ENCODE measurements at places on chromosomes 1 and 21.

DNA sequence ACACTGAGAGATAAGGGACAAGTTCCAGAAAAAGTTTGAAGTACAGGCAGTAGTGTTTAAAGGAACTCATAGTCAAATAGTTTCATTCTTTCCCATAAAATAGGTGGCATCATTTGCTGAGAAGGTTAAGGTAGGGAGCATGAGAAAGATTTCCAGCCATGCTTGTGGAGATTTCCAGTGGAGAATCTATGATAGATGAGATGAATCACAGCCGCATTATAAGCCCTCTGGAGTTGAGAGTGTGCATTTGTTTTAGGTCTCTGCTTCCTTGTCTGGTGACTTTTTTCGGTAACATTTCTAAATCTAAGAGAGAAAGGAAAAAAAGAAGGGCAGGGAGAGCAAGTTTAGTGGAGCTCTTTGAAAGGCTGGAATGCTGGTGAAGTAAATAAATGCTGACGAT is 108.7 kb downstream of the DISP1 start:
- no peak for DNase-seq

GRCh38 chr1:221598122-221598521 is 143.8 kb downstream of the DUSP10 start:
- DNase-seq = no peak

DNA sequence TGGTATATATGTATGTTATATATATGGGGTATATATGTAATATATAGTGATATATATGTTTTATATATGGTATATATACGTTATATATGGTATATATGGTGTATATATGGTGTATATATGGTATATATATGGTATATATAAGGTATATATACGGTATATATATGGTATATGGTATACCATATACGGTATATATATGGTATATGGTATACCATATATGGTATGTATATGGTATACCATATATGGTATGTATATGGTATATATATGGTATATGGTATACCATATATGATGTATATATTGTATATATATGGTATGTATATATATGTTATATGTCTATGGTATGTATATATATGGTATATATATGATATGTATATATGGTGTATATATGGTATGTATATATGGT is 447.7 kb upstream of the USP24 start:
- DNase-seq = no peak

GRCh38 chr1:39720094-39720999 is 18.3 kb upstream of the PPIE start:
- DNase-seq = no peak

DNA sequence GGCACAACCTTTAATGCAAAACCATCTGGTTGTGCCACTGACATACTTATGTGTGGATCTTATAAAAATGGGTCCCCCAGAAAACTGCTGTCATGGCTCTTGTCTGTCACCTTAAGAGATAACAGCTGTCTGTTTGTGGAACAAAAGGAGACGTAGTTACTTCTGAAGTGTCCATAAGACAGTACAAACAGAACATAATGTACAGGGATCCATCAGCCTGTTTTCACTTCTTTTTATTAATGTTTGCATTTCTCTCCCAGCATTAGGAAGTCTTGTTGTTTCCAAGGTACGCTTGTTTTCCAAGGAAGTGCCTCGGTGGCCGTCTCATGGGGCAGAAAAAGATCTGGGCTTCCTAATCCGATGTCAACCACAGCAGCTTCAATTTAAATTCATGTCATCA is 11.2 kb upstream of the ST6GALNAC5 start:
- DNase-seq = no peak

DNA sequence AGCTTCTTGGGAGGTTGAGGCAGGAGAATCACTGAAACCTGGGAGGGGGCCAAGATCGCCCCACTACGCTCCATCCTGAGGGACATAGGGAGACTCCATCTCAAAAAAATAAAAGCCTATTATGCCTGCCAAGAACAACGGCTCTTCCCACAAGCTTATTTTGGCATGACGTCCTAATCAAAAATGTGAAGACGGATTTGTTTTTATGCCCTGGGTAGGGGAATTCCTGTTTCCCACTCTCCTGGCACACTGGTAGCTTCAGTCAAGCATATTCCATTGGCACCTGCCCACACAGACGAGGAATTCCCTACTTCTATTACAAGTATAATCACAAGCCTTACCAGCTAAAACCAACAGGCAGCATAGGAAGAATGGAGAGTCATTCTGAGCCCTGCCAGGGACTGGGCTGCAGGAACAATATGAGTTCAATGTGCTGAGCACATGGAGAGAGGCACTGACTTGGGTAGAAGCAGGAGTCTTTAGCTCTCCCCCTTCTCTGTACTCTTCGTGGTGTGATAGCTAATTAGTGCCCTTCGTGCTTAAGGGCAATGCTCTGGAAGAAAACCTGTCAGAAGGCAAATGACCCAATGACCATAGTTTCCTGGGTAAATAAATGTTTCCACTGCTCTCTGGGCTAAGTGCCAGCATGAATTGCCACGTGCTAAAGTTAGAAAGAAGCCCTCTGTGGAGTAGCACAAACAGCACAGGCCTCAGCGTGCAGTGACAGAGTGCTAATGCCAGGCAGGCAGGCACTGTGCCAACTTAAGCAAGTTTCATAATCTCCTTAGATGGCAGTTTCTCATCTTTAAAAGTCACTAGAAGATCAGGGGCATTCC is 16.8 kb downstream of the TNFSF4 start:
- peak; percentile 100 for DNase-seq

DNA sequence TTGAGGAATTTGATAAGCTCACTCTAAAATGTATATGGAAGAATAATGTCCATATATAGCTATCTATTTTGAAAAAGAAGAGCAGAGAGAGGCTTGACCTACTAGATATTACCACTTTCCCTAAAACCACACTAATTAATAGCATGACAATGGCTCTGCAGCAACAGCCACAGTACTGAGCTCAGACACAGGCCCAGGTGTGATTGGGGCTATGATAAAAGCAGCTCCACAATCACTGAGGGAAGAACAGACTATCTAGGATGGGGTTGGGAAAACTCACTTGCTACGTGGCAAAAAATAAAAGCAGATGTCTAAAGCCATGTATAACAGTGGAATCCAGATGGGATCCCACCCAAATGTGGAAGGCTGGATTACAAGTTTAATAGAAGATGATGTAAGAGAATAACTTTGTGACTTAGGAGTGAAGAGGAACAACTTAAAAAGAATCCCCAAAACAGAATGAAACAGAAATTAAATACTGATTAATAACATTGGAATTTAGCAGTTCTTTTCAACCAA is 80.8 kb upstream of the RAB4A start:
- DNase-seq = no peak

- DNase-seq = no peak
Measured at GRCh38 chr1:45380730-45381129, 40.5 kb upstream of the MUTYH start.

DNA sequence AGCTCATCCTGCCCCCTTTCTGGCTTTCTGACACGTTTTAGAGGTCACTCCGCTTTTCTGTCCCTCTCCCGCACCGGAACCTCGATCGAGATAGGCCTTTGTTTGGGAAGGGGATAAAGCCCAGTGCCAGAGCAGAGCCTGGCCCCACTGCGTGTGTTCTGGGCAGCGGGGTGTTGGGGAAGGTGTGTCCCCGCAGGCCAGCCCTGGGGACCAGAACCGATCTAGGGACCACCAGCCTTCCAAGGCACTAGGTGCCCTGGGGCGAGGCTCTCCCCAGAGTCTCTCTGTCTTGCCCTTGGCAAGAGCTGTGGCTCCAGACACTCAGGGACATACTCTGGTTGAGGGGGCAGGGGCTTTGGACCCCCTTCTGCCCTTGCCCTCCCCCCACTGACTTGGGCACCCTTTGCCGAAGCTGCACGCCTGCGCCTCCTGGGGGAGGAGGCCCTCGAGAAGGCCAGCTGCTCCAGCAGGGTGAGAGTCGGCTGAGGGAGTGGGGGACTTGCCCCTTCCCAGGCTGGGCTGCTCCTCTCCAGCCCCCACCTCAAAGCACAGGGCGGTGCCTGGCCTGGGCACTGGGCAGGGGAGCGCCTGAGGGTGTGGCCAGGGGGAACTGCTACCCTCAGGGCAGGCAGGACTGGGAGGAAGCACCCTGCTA is 16.4 kb downstream of the PRXL2B start:
- no peak for DNase-seq

- no peak for DNase-seq
Measured at GRCh38 chr1:221716713-221717484, 25.0 kb downstream of the DUSP10 start.

DNA sequence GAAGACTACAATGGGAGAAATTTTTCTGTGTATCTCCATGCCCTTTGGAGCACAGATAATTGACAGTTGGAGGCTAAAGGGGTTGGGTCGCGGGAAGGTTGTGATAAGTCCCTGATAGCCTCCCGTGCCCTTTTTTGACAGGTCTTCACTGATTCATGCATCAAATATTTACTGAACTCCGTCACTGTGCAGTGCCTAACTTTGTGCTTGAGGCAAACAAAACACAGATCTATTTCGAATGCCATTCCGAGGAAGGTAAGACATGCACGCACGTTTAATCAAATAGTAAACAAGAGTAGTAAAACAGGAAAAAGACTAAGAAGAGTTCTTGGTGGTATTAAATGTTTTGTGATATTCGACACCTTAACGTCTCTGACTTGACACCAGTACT is 494 bp upstream of the PIP5K1A start:
- no peak for DNase-seq

DNA sequence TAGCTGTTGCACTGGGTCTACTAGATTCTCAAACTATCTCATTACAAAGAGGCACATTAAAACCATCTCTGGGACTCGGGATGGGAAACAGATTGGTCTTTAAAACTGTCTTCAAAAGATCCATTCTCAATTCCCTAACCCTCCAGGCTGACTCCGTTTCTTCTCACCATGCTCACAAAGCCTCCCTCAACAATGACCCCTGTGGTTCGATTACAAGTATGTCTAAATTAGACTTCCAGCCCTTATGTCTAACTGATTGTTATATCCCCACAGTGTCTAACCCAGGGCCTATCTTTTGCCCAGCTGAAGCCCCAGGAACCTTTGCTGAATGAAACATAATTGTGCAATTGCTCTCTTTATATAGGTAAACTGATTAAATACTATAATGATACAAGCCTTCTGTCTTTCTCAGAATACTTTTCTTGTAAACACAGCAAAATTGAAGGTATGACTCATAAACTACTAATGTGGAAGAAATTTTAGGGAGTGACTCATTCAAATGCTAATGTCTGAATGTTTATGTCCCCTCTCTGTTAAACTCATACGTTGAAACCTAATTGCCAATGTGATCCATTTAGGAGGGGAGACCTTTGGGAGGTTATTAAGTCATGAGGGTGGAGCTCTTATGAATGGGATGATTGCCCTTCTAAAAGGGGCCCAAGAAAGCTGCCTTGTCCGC is 65.6 kb upstream of the DAB1 start:
- peak; percentile 65 for DNase-seq

DNA sequence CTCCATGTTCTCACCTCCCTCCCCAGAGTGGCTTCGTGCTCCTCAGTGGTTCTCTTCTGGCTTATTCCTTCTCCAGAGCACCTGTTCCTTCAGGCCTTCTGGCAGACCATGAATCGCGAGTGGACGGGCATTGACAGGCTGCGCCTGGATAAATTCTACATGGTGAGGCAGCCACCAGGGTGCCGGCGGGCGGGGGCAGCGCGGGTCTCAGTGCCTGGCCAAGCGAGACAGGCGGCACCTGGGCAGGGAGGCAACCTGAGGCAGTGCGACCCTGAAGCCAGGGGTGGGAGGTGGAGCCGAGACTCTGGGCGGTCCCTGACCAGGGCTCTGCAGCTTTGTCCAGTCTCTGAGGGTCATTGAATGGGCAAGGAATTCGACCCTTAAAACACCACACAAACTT is 3.9 kb downstream of the RRP1 start:
- no peak for DNase-seq

- no peak for DNase-seq
Measured at GRCh38 chr1:176880955-176881595, 283.4 kb downstream of the ASTN1 start.

DNA sequence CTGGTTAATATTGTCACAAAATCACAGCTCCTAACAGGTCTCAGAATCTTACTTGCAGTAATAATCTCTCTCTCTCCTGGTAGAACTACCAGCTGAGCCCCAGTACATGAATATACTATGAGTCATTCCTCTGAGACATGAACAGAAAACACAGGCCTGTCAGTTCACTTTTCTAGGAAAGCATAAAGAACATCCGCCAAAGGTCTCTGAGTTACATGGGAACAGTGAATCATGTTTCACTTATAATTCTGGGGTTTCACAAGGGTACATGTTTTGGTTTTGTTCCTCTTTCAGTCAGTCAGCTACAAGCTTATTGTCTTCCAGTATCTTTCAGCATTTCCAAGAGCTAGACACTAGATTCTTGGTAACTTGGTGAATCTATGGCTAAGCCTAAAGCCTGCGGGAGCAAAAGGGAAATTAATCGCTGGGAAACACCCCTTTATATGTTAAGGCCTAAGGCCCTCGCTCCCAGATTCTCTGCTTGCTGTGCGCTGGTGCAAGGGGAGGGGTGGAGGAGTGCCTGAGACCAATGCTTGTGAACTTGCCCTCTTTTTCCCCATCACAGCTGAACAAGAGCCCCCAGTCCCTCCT is 31.7 kb downstream of the IFNGR2 start:
- DNase-seq = peak; percentile 66

- no peak for DNase-seq
Measured at GRCh38 chr21:34202553-34203372, 129.4 kb downstream of the MRPS6 start.

- no peak for DNase-seq
Measured at GRCh38 chr1:42931108-42931539, 27.5 kb downstream of the SLC2A1 start.

- no peak for DNase-seq
Measured at GRCh38 chr1:40053138-40053887, 12.8 kb downstream of the CAP1 start.

GRCh38 chr1:117559985-117560384 is 45.9 kb upstream of the TENT5C start:
- no peak for DNase-seq

- DNase-seq = peak; percentile 12
Measured at GRCh38 chr1:90114521-90115141, 119.7 kb downstream of the ZNF326 start.

- DNase-seq = no peak
Measured at GRCh38 chr1:19240673-19241538, 10.4 kb downstream of the EMC1 start.

DNA sequence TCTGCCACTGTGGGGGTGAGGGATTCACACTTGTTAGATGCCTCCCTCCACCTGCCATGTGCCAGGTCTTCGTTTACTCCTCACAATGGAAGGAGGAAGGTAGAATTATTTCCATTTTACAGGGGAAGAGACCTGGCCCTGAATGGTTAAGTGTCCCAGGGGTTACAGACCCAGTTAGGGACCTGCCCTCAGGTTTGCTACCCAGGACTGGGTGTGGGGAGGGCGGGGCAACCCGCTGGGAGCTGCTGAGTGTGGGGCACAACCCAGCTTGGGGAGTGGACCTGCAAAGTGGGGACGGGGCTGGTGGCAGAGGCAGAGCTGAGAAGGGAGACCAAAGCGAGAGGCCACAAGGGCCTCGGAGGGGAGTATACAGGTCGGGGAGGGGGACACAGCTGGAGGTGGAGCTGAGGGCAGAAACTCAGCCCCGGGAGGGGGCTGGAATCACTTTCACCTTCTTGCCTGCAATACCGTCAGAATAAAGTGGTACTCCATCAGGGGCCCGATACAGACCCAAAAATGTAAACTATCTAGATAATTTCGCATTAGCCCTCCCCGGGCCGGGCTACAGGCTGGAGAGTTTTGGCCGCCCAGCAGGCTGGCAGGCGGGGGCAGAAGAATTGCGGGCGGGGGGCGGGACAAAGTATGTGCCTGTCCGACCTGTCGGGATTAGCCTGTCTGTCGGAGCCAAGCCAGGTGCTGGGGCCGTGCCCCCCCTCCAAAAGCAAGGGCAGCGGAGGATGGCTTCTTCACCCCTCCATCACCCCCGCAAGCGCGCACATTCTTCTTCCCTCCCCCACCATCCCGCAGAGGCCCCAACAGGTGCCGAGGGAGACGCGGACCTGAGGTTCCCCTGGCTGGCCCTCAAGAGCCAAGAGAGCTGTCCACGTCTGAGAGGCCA is 1.4 kb downstream of the RSPO1 start:
- no peak for DNase-seq

Data from epithelial cell of proximal tubule (primary cell).